Vagina (tissue), 2 donors: ENCODE measurements at places on chromosomes 4 and X.

- no peak for DNase-seq
Observed at GRCh38 chr4:173477016-173477415, 53.0 kb downstream of the HAND2 start.

GRCh38 chr4:143336781-143337599, at the start of gene GAB1:
Gene GAB1 (plus strand): TSS chr4:143336876. CDS start chr4:143337189, 313 bp downstream.
- no peak for DNase-seq

GRCh38 chr4:1591107-1591506, 93.0 kb downstream of the FAM53A start:
- no peak for DNase-seq

- no peak for DNase-seq
Observed at GRCh38 chrX:53268173-53268572, 13.2 kb downstream of the IQSEC2 start.

- DNase-seq = no peak
Observed at GRCh38 chrX:77118686-77119085, 328.5 kb upstream of the FGF16 start.

- no peak for DNase-seq
Observed at GRCh38 chrX:48831909-48832291, 3.5 kb downstream of the PCSK1N start.

GRCh38 chr4:101357751-101358150, 10.4 kb upstream of the PPP3CA start:
- DNase-seq = no peak

DNA sequence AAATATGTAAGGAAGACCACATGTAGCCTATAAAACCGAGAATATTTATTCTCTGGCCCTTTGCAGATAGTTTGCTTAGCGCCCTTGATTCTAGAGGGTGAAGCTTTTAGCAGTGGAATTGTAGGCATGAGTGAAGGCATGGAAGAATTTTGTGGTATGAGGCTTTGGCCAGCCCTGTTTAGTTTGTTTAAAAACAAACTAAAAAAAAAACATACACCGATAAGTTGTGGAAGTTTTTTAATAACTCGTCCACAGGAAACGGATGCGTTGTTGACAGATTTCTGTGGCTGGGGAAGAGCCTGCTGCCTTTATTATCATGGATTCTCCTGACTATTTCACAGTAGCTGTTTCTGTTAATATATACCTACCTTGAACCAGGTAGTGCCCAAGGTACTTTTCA, 194.7 kb upstream of the LNX1 start:
- DNase-seq = no peak

DNA sequence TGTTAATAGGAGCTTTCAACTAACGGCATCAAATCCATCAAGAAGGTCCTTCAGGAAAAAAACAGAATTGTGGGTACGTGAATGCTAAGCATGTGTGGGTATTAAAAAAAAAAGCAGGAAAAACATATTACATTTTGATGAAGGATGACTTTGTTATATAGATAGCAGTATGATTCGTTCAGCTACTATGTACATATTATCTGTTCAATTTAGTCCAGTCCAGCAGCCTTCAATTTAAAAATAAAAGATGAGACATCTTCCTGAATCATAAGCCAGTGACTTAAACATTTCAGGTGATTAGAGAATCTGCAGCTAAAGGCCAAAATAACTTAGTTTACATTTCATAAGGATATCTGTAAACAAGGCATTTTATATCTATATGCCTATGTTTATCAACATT, 63.4 kb downstream of the LCORL start:
- no peak for DNase-seq

DNA sequence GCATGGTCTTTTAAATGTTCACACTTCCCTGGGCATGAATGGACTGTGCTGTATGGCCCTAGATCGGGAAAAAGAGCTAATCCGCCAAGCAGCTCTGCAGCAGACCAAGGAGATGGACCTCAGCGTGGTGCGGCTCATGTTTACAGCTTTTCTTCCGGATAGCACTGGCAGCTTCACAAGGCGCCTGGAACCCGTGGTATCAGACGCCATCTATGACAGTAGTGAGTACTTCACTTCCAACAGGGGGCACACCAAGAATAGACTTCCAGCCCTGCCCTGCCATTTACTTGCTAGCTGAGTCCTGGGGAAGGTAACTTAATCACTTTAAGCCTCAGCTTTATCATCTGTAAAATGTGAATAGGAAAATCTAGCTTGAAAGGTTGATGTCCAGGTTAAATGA, 77.7 kb downstream of the NFKB1 start:
- DNase-seq = no peak

GRCh38 chrX:36974911-36975310, 33.3 kb upstream of the FAM47C start:
- no peak for DNase-seq

GRCh38 chr4:74632634-74633033, 161.7 kb downstream of the BTC start:
- DNase-seq = no peak

DNA sequence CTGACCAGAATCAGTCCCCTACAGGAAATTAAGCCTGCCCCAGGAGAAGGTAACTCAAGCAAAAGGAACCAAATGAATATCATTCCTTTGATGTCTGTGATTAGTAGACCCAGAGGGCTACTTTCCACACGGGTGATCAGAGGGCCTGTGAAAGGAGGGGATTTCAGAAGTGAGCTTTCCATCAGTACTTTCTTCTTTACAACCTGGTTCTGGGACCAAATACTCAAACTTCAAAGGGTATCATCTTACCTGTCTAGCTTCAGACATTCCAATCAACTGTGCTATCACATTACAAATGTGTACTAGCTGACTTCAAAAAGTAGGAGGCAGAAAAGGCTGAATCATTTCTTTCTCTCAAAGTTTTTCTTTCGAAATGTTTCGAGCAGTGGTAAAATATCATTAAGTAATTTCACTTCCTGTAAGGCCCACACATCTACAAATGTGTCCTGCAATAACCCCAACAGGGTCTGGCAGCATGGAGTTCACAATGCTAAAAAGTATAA, 23.9 kb downstream of the ACSL4 start:
- no peak for DNase-seq

GRCh38 chrX:110920991-110921390, 125.4 kb upstream of the CHRDL1 start:
- DNase-seq = no peak

GRCh38 chrX:18668071-18668835, 3.7 kb downstream of the RS1 start:
- no peak for DNase-seq

DNA sequence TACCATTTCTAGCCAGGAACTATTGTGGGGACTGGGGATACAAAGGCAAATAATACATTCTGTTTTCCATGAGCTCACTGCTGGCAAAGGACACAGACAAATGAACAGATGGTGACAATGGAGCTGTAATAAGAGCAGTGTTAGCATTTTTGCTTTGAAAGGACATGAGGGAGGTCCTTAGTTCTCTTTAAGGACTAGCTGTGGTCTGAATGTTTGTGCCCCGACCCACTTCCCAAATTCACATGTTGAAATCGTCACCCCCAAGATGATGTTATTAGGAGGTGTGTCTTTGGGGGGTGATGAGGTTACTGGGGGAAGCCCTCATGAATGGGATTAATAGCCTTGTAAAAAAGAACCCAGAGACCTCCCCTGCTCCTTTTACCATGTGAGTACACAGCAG, 30.3 kb downstream of the CCNG2 start:
- DNase-seq = no peak

DNA sequence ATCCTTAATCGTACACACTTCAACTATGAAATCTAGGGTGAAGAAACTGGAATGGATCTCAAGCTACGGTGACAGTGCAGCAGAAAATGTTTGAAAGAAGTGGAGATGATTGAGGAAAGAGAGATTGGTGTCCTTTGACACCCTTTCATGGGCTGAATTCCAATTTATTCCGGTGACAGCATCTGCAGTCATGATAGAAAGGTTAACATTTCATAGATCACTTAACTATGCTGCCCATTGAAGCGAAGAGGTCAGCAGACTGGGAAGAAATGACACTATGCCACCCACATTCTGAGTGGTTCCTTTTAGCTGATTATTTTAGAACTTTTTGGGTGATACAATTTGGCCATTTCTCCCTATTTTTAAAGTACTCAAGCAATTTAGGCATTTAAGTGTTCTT, 82.3 kb downstream of the DNAAF6 start:
- no peak for DNase-seq

DNA sequence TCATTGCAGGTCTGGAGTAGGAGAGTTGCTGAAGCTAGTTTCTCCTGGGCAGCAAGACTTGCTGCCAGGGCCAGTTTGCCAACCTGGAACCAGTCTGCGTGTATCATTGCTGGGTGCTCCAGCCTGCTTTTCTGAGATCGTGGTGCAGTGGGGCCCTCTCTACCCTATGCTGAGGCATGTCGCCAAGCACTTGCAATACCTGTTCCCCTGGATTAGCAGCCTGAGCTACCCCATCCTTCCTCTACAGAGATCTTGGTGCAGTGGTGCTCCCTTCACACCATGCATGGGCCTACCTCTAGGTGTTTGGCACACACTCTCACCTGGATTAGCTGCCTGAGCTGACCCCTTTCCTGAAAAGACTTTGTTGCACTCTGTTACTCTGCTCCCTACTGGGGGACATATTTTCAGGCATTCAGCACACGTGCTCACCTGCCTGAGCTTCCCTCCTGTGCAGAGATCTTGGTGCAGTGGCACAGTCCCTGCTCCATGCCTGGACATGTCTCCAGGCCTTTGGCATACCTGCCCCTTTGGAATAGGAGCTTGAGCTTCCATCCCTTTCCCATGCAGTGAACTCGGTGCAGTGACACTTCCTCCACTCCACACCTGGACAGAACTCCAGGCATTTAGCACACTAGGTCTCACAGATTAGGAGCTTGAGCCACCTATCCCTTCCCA, 133.7 kb upstream of the CXCL13 start:
- no peak for DNase-seq

- no peak for DNase-seq
Observed at GRCh38 chr4:45064741-45065140, 338.4 kb upstream of the GNPDA2 start.

DNA sequence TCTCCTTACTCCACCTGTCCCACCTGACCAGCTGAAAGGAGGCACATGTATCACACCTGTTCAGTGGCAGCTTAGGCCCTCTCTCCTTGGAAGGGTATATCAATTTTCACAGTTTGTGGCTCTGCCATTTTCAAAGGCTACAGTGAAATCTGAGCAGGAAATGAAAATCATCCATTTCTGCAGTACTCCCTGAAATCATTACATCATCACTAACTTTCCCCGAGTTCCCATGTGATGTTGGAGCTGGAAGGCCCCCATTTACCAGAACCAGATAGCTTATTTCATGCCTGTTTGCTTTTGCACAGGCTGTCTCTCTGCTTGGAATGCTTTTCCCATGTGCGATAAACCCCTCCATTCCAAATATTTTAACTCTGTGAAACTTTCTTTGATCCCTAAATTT, 31.0 kb upstream of the STX18 start:
- DNase-seq = no peak

GRCh38 chr4:85391589-85392410, 83.2 kb upstream of the ARHGAP24 start:
- DNase-seq = no peak

DNA sequence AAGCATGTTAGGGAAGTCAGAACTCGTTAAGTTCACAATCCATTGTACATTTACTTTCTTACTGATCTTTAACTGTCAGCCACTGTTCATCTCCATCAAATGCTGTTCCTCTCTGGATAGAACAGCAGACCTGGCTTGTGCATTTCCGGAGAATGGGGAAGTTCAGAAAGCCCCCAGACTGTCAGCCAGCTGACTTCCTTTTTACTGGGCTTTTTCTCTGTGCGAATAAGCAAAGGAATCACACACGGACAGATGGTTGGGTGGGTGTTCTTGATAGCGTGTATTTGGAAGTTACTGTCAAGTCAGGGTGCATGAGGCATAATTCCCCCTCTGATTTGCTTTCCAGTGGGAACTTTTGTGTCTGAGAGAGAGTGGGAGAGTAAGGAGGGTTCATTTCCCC, 56.8 kb downstream of the TSPAN7 start:
- no peak for DNase-seq

GRCh38 chr4:47862297-47862696, 24.4 kb upstream of the CORIN start:
- no peak for DNase-seq

DNA sequence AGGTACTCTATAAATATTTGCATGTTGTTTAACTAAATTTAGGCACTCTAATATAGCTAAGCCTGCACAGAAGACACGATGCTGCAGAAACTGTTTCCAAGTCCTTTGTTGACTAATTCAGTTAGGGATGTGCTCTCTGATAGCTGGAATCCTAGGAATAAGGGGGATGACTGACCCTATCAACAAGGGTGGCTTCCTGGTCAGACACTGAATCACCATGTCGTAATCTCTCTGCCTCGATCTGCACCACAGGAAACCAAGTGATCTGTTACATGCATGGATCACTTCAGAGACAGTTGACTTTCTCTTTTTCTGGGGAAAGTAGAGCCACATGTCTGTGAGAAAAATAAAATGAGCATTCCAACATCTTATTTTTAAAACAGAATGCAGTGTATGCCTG, 169.1 kb downstream of the GUCY2F start:
- no peak for DNase-seq

- DNase-seq = no peak
Observed at GRCh38 chr4:9825049-9825448, 43.6 kb downstream of the DRD5 start.

DNA sequence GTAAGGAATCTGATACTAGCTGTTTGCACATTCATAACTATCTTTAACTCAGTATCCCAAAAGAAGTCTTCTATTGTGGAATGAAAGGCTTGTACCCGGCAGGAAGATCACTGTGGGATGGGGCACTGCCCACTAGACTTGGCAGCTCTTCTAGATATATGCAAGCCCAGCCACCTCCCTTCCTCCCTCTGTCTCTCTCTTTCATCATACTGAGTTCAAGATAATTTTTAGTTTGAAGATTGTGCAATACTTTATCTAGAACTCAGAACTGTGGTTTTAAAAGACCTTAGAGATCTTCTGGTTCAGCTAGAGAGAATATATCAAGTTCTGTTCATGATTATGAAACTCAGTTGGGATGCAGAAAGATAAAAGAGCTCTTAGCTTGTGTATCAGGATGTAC, 22.5 kb upstream of the GPR34 start:
- DNase-seq = no peak

DNA sequence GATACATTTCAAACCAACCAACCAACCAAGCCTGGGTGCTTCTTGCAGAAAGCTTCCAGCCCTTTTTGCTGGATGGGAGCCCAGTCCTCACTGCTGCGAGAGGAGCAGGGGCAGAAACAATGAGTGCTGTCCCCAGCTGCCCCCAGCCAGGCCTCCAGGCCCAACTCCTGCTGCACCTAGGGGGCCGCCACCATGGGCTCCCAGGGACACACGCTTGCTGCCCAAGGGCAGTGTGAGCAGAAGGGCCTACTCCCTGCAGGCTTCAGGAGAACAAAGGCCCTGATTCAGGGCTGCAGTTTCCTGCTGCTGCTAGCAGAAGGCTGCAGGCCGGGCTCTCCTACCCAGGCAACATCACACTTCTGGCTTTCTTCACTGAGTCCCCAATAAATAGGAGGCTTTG, 37.7 kb upstream of the ENPP6 start:
- DNase-seq = peak; percentile 78
